Activated CD4-positive, CD25-positive, alpha-beta regulatory T cell (primary cell): ENCODE measurements at places on chromosomes 7 and 10.

DNA sequence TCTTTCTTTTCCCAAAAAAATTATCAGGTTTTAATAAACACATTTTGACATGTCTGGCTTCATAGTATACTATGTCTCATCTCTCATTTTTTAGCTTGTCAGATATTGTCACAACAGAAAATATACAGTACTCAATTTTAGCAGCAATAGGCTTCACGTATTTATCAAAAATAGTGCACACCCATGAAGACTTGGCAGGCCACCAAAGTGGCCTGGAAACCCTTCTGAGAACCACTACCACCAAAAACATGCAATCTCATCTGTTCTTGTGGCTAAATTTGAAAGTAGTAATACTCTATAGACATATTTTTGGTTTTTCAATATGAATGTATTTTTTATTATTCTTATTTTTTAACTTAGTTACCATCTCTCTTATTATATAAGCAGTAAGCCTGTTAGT is 1094.5 kb upstream of the LRRN3 start:
- no peak for DNase-seq

- DNase-seq: no peak
Measured at GRCh38 chr10:84763965-84764364, 435.6 kb downstream of the CCSER2 start.

- DNase-seq: peak; percentile 6
Measured at GRCh38 chr10:15419279-15419874, 48.3 kb upstream of the FAM171A1 start.

DNA sequence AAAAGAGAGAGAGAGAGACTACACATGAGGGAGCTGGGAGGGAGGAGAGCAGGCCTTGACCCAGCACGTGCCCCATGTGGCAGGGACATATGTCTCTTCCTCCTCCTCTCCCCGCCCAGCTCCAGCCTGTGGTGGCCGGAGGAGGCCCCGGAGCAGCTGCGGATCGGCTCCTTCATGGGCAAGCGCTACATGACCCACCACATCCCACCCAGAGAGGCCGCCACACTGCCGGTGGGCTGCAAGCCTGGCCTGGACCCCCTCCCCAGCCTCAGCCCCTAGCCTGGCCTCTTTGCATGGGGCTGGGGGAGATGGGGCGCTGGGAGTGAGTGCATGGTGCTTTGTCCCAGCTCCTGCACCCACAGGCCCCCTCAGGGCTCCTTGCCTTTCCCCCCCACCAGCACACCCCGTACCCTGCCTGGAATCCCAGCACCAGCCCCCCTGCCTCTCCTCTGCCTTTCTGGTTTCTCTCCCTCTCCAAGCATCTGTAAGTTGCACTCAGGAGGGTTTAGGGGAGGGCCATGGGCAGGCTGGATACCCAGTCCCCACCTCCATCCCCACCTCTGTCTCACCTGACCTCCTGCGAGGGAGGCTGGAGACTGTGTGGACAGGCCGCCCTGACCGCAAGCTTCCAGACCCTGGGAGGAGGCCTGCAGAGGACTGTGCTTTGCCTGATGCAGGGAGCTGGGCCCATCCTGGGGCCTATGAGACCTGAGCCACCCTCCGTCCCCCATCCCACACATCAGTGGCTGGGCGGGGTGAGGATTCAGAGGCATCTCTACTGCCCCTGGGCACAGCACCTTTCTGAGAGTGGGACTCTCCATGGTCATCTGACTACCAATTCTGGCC is 4.8 kb downstream of the UPK3B start:
- no peak for DNase-seq

GRCh38 chr7:102450242-102450641 is 14.4 kb downstream of the ALKBH4 start:
- DNase-seq: peak; percentile 25

DNA sequence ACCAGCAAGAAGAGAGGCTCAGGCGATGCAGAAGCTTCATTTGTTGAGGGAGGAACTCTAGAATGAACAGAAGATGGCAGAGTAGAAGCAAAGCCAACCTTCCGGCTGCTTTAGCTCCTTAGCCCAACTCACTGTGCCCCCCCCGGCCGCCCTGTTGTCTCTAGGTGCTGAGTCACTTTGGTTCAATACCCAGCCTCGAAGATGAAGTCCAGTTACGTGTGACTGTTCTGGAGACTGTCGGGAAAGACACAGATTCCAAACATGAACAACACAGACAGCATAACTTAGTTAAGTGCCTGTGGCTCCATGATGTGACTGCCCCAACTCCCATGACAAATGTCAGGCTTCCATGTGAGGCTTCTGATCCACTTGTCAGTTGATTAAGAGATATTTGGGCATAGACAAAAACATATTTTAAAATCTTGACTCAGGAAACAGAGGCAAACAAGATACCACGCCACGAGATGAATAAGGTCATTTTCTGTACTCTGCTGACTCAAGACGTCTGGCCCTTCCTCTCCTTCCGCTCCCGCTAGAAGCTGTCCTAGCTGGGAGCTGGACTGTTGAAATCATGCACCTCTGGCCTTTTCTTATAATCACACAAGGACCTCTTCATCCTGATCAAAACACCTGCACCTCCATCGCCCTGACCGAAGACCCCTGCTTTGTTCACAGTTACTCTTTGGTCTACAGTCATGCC is 199.3 kb downstream of the FRMD4A start:
- no peak for DNase-seq

DNA sequence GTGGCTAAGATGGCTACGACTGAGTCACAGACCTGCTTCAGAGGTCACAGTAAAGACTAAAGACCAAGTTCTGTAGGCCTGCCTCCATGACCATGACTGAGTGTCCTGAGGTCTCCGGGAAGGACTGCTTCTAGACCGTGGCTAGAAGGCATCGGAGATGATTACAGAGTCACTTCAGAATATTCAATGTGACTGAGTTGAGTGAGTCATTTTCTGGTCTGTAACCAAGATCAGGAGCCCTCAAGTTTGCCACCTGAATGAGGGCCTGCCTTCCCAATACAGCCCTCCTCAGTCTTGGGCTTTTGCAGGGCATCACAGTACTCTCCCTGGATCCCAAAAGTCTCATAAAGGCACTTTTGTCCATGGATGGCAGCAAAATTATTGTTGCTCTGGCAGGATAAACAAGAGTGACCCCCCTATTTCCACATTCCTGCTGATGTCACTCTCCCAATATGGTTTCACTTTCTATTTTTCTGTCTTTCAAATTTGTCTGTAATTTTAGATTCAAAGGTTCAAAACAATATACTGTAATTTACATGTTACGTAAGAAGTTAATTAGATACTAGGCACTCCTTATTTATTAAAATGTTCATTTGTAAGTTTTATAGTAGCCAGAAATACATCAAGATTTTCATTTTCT is 47.7 kb upstream of the ZNF92 start:
- no peak for DNase-seq

GRCh38 chr10:84675060-84675459 is 346.7 kb downstream of the CCSER2 start:
- DNase-seq: no peak

- DNase-seq: no peak
Measured at GRCh38 chr7:38429057-38429456, 155.6 kb upstream of the TARP start.

DNA sequence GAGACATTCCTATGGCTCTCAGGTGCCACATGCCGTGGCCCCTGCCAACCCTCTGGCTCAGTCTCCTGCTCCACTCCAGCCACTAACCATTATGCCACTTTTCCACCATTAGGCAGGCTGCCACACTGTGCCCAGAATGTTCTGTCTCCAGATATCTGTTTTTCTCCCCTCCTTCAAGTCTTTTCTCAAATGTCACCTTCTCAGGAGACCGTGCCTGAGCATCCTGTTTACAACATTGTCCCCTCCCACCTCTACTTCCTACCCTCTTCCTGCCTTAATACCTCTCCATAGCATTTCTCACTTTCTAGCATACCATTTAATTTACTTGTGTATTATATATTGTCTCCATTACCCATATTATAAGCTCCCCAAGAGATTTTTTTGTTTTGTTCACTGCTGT is 162.5 kb upstream of the LYZL2 start:
- DNase-seq: no peak

DNA sequence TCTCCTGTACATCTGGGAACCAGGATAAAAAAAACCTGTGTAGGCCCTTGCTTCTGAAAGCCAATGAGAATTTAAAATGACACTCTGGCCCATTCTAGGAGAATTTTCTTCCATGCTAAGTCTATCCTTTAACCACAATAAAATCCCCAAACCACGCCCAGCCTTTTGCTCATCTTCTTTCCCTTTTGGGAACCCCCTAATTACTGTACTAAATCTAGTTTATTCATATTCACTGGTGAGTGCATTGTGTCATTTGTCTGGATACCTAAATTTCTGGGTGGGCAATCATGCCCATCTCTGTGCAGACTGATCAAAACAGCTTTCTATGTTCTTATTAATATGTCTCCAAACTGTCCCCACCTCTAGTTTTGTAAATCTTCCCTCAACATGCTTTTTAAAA is 11.7 kb upstream of the CDK14 start:
- no peak for DNase-seq

DNA sequence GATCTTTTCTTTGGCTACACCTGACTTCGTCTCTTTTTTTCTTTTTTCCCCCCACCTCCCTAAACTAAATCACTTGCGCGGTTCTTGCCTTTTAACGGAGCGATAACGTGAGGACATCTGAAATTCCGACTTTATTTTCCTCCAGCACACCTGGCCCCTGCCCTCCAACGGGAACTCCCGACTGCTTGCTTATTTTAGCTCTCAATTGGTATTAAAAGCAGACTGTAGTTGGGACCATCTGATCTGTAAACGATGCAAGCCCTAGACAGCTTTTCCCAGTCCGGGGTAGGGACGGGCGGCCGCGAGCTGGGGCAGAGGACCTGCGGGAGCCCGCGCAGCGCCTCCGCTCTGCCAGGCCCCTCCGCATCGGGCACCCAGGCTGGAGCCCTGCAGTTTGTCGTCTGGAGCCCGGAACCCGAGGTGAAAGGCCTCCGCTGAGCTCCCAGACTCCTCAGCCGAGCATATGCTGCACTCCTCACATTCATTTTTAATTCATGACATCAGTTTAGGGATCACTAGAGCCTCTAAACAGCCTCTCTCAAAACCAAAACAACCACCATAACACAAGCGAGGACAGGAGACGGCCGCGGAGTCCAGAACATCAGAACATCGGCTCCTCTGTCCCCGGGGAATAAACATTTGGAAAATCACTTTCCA is 10.0 kb upstream of the EMX2 start:
- DNase-seq: no peak
